ENCODE measurements at places on chromosomes 7 and 10. TPM values are rescaled to one million over a fixed set of nuclear protein-coding genes. Genes with fewer than 3 reads are reported as not detected.

The BHLHA15 gene
- 1.8 TPM for total RNA-seq

The SCIN gene
- 5.1 TPM for total RNA-seq

The PRLHR gene
- not detected for total RNA-seq

The SPAM1 gene
- total RNA-seq: not detected

The DCLRE1C gene
- 5.4 TPM for total RNA-seq

The KLLN gene
- total RNA-seq: 0.06 TPM

The CAMK2B gene
- not detected for total RNA-seq

The EPHB4 gene
- 70.3 TPM for total RNA-seq

The ITIH5 gene
- total RNA-seq: not detected

The MMD2 gene
- not detected for total RNA-seq

The TMEM213 gene
- total RNA-seq: not detected

The PDE6C gene
- not detected for total RNA-seq

The CLDN3 gene
- 29.7 TPM for total RNA-seq

The ELAPOR2 gene
- 1.9 TPM for total RNA-seq

The INHBA gene
- total RNA-seq: 8.9 TPM

The OR6B1 gene
- total RNA-seq: not detected

The ZNF425 gene
- total RNA-seq: 0.87 TPM

The CDNF gene
- 0.29 TPM for total RNA-seq

The SPDYE3 gene
- not detected for total RNA-seq

The CTAGE6 gene
- 0.06 TPM for total RNA-seq

The ITGA8 gene
- total RNA-seq: 0.06 TPM

The ASAH2B gene
- total RNA-seq: 1.6 TPM
